EH (cell line): ENCODE measurements at places on chromosomes 7 and 10.

DNA sequence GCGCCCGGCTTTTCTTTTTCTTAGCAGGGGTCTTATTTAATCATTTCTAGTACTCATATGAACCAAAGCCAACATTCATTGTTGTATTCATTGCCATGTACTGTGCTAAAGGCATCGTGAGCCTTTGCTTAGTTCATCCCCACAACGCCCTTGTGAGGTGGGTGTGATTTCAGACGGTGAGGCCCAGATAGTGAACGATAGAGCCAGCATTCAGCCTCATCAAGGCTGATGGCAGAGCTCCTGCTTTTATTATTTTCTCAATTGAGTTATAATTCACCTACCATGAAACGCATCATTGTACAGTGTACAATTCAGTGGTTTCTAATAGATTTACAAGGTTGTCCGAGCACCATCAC, 50.1 kb downstream of the HK1 start:
- DNase-seq = no peak

- DNase-seq = peak; percentile 22
Measured at GRCh38 chr10:117320050-117320665, 55.1 kb downstream of the PDZD8 start.

DNA sequence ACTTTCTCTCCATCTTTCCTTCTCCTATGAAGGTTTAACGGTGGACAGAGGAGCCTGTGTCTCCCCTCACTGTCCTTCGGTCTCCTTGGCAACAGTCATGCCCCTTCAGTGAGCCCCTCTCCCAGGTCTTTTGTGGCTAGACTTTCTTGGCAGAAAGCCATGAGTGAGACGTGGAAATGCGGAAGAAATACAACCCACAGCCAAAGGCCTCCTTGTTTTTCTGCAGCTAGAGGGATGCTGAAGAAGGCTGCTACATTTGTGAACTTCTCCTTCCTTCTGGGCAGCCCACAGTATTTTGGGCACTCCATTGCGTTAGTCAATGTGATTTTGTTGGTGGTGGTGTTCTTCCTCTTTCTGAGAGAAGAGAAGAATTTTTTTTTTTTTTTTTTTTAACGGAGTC, 333.7 kb upstream of the PODXL start:
- DNase-seq = no peak

GRCh38 chr7:73567846-73568685, 10.3 kb downstream of the TBL2 start:
- DNase-seq = no peak

DNA sequence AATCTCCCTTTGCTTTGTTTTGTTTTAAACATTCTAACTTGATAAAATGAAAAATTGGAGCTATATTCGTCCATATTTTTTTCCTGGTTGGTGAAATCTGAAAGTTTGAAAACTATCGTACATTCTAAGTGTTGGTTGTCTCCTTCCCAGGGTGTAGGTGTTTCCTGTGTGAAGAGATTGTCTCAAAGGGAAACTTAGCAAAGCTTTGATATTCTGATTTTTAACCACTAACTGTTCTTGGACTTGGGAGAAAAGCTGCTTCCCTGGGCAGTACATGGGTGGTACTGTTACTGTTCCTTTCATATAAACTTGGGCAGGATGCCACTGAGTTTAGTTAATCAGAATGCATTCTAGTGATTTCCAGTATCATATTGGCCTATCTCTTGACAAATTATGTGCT, 253.5 kb upstream of the LRGUK start:
- DNase-seq = peak; percentile 6

DNA sequence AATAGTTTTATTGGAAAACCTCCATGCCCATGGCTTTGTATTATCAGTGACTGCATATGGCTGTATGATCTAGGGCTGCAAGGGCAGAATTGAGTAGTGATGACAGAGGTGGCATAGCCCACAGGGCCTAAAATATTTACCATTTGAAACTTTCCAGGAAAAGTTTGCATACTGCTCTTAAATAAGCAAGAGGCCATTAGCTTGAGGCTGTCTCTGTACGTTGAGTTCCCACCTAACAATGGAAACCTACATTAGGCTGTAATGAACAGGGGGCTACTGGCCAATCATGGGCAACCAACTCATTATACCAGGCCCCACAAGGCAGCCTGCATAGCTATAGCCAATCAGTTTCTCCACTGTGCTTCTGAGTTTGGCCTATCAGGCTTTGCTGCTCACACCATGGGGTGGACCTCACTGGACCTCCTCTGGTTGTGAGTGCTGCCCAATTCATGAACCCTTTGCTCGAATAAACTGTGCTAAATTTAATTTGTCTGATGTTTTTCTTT, 673 bp upstream of the ST8SIA6 start:
- no peak for DNase-seq

GRCh38 chr7:98213296-98213887, 2.2 kb downstream of the BHLHA15 start:
- no peak for DNase-seq
